DMS79 treated with DMSO at 0.1 percent for 48 hours (cell line): ENCODE measurements at places on chromosomes 2 and 18.

DNA sequence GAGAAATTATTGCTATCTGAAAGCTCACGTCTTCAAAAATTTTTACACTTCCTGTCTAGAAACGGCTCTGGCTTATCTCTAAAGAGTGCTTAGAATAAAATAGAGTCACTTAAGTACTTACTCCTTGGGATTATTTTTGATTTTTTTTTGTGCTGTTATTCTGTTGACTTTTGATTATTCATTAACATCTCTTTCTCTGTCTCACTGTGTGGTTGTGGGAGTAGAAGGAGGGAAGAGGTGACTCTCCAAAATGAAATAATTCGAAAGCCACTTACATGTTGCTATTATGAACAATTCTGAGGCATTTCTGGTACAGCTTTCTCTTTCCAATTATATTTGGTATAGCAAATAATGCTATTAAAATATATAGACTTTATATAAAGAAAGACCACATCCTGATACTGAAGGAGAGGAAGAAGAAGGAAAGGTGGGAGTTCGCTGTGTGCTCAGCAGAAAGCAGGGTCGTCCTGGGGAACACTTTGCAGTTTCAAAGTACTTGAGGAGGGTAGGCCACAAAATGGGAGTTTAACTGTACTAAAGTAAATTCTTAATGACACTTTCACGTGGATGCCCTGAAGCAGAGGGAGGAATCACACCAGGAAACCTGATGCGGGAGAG lies 9.6 kb upstream of the MMADHC start:
- no peak for DNase-seq

GRCh38 chr18:62300359-62300963 lies 24.6 kb upstream of the TNFRSF11A start:
- no peak for DNase-seq

DNA sequence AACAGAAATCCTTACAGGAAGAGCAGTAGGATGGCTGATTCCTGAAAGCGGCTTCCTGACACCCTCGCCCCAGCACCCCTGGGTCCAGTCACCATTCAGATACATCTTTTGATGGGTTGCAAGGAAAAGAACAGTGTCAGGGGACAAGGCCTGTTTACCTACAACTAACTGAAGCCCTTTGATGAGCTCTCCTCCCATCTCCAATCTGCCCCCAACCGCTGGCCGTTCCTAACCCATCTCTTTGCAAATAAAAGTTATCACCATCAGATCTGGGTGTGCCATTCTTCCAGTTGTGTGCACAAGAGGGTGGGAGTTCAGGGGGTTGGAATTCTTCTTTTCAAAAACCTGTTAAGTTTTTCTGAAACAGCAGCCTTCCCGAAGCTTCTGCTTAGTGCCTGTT lies 48.9 kb downstream of the ARL4C start:
- no peak for DNase-seq

- DNase-seq, result no peak
These were observed 59.6 kb downstream of the SPIRE1 start for GRCh38 chr18:12598181-12598930.

- no peak for DNase-seq
These were observed 57.9 kb upstream of the KCNE4 start for GRCh38 chr2:222993920-222994650.

- no peak for DNase-seq
These were observed 288.6 kb upstream of the HDAC4 start for GRCh38 chr2:239689410-239689809.

DNA sequence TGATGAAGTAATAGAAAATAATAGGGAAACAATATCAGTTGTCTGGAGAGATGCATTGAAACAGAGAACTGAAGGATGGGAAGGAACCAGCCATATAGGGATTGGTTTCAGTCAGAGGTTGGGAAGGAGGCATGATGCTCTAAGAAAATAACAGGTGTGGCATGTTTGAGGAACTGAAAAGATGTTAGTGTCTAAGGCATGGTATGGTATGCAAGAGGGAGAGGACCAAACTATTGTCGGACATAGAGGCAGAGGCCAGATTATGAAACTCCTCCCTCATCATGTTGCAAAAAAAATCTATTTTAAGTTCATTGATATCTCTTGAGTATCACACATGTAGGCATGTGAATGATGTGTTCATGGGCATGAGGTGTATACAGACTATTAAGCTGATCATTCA lies 48.9 kb upstream of the EMILIN2 start:
- DNase-seq, result no peak

DNA sequence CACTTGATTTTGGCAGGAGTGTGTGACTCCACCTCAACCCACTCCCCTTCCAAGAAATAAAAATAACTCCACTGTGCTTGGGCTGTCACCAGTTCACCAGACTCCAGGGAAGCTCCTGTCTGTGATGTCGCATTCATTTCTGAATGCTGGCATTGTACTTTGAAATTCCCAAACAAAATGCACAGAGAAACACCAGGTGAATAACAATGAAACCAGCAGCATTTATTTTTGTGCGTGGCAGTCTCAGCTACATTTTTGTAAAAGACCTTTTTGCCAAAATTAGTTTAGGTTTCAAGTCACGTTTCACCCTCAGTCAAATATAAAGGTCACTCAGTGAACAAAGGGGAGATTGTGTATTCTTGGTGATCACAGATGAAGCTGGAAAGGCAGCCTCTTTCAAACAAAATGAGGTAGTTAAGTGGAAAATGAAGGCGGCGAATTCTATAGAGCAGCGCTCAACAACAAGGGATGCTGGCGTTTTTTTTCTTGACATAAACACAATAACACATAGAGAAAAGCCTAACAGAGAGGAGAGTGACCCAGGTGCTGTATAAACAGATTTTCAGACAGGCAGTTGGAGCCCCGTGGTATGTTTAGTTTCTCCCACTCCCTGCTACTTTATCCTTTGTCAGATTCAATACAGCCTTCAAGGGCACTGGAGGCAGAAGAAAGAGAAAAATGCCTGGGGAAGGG lies 210.3 kb upstream of the GCFC2 start:
- no peak for DNase-seq

- DNase-seq, result no peak
These were observed 369.7 kb upstream of the TRIB2 start for GRCh38 chr2:12347066-12347493.

DNA sequence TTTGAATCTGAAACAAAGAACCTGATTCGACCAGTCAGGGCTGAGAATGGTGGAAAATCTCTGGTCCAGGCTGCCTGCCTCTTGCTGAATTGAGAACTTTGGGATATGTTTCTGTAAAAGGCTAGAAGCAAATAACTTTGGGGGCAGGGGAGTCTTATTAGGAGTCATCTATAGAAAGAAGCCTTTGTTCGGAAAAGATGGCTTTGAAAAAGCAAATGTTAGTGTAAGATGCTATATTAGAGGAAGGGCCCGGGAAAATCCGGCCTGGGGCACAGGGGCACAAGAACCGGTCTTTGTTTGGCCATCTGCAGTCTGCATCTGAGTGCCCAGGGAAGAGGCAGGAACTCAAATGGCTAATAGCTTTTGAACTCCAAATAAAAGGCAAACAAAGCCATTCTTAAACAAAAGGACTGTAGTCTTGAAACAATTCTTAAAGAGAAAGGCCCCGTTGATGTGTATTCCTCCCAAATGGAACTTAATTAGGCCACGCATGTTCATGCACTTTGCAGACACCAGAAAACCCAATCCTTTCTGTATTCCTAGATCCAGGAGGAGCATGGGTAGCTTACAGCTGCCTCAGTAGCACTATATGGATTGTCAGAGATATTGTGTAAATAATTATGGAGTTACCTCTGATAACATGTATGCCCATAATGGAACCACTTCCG lies 180.0 kb upstream of the ARL4C start:
- no peak for DNase-seq

DNA sequence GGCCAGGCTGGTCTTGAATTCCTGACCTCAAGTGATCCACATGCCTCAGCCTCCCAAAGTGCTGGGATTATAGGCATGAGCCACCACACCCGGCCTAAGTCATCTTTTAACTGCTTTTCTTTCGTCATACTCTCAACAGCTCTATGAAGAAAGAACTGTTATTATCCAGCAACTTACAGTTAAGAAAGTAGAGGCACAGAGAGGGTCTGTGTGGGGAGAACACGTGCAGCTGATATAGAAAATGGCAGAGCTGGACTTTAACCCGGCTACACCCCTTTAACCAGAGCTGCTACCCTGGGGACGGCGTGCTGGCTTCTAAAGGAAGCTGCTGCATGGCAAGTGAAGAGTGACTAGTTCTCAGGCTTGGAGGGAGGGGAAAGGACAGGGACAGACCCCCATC lies 25.5 kb downstream of the IGFBP2 start:
- DNase-seq, result no peak

GRCh38 chr2:142112757-142113221 lies 18.0 kb downstream of the LRP1B start:
- no peak for DNase-seq

- DNase-seq, result no peak
These were observed 76.0 kb downstream of the GFPT1 start for GRCh38 chr2:69311024-69311416.

GRCh38 chr2:59540864-59541263 lies 1012.6 kb downstream of the BCL11A start:
- DNase-seq, result no peak

DNA sequence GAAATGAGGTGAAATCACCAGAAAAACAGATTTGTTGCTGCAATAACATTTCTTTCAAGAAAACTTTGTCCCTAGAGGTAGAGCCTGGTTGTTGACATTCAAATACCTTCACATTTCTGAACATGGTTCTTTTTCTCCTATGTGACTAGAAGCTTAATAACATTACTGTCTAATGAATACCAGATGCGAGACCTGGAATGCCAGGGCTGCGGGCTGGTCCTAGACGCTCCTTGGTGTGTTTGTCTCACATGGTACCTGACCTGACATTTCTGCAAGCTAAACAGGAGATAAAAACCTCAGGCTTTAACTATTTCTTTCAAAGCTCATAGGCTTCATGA lies 38.5 kb downstream of the ACKR3 start:
- DNase-seq, result no peak

DNA sequence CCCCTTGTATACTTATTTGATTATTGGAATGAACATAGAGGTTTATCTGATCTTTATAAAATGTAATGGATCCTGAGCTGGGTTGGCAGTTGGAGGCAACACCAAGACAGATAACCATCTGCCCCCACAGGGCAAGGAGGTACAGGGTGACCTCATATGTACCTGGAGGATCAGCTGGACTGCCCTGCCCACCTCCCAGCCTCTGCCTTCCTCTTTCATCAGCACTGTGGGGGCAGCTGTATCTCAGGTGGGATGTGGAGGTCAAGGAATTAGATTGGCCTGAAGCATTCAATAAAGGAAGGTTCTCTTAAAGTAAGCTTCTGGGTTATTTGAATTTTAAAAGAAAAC lies 92.6 kb downstream of the LYPD6 start:
- no peak for DNase-seq

GRCh38 chr2:227191367-227191766 lies 26.9 kb downstream of the COL4A3 start:
- DNase-seq, result no peak

GRCh38 chr2:100321179-100321865 lies 979 bp downstream of the LONRF2 start:
- peak; percentile 57 for DNase-seq

GRCh38 chr2:18178736-18179349 lies 300.4 kb downstream of the KCNS3 start:
- peak; percentile 53 for DNase-seq

- DNase-seq, result no peak
These were observed 100.6 kb downstream of the NRP2 start for GRCh38 chr2:205782941-205783340.

DNA sequence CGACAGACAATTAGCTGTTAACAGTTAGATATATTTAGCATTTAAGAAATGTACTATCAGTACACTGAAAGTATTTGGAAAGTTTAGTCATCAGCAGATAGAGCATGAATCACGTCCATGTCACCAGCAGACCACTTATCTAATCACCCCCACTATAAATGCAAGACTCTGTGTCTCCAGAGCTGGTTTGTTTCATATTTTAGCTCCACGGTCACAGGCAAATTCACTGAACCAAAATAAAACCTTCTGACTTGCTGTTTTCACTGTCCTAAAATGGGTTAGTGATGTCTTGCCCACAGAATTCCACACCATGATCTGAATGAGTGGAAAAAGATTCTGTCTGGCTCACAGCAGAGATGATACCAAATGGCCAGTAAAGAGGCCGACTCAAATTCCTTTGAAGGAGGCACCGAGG lies 64.9 kb downstream of the CDH2 start:
- no peak for DNase-seq

DNA sequence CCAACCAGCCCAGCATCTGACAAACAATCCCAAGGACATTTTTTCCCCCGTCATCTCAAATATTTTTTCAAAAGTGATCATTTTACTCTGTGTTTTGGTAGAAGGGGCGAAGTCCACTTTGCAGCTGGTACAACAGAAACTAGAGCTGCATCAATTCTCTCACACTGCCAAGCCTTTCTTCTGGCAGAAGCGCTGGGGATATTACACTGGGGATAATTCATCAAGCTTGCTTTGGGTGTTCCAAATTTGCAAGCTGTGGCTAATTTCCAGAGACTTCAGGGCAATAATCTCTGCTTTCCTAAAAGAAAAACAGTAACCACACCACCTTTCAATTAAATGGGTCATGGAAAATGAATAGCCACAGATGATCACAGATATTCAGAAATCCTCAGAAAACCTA lies 238.3 kb downstream of the SLC8A1 start:
- DNase-seq, result no peak

- DNase-seq, result no peak
These were observed 344.0 kb upstream of the DDX18 start for GRCh38 chr2:117470311-117471095.
